Activated CD8-positive, alpha-beta memory T cell treated with anti-CD3 and anti-CD28 coated beads, Interleukin-2, amount 50 U/mL, for 4 hours (primary cell): ENCODE measurements at places on chromosomes 13 and 19.

DNA sequence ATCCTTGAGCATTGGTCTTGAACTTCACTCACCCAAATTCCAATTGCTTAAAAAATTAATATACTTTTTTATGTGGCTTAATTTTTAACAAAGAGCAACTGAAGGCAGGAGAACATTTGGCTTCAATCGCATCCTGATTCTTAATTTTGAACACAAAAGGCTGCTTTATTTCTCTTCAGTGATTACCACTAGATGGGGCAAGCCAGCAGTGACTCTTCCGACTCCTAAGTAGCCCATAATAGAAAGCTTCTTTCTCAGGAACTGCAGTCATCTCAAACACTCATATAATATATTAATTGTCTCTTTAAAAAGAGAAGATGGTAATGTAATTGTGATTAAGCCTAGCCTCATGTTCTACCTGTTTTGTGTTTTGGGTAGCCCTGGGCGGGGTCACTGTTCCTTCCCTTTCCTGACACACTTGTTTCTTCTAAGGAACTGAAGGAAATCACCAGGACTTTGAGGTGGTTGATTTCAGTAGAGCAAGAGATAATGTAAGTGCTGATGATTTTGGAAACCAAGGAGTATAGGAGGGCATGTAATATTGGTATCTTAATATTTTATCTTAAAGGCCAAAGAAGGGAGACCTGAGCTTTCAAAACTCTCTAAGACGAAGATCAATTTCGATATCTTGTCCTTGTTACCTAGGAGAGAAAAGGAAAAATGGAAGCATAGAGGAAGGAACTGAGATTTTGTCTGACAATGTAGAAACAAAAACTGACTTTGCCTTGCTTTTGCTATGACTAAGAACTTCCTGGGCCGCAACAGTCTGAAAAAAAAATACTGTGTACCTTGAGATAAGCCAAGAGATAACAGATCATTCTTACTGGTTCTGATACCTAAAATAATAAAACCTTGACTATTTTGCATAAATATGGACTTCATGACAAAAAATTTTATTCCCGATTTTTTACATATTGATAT, 73.1 kb downstream of the TNFSF13B start:
- no peak for DNase-seq

GRCh38 chr19:13010038-13010991, 15.0 kb downstream of the NFIX start:
- DNase-seq, result no peak

DNA sequence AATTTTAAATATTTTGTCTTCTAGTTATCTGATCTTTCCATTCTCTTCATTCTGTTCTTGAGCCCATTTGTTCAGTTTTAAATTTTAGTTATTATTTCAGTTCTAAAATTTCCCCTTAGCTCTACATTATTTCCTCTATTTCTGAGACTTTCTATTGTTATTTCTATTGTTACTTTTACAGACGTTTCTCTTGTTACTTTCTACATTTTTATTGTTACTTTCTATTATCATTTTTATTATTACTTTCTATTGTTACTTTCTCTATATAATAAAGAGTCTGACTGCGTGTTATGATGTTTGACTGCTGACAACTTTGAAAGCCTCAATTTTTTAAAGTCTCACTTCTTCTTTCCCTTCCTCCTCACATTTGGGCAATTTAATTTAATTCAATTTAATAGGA, 915.7 kb upstream of the PCDH20 start:
- no peak for DNase-seq

GRCh38 chr13:32211813-32212212, 103.3 kb downstream of the ZAR1L start:
- no peak for DNase-seq

GRCh38 chr19:35894342-35894741, 6.0 kb downstream of the NFKBID start:
- DNase-seq, result no peak

- no peak for DNase-seq
Measured at GRCh38 chr13:67306742-67307141, 76.6 kb upstream of the PCDH9 start.

- DNase-seq, result no peak
Measured at GRCh38 chr13:112178769-112179168, 111.8 kb downstream of the SOX1 start.

- DNase-seq, result no peak
Measured at GRCh38 chr19:7507884-7508283, 8.0 kb upstream of the ZNF358 start.

- DNase-seq, result no peak
Measured at GRCh38 chr19:13670846-13671245, 93.5 kb upstream of the MRI1 start.

GRCh38 chr13:111877906-111878305, 189.0 kb upstream of the SOX1 start:
- DNase-seq, result no peak

DNA sequence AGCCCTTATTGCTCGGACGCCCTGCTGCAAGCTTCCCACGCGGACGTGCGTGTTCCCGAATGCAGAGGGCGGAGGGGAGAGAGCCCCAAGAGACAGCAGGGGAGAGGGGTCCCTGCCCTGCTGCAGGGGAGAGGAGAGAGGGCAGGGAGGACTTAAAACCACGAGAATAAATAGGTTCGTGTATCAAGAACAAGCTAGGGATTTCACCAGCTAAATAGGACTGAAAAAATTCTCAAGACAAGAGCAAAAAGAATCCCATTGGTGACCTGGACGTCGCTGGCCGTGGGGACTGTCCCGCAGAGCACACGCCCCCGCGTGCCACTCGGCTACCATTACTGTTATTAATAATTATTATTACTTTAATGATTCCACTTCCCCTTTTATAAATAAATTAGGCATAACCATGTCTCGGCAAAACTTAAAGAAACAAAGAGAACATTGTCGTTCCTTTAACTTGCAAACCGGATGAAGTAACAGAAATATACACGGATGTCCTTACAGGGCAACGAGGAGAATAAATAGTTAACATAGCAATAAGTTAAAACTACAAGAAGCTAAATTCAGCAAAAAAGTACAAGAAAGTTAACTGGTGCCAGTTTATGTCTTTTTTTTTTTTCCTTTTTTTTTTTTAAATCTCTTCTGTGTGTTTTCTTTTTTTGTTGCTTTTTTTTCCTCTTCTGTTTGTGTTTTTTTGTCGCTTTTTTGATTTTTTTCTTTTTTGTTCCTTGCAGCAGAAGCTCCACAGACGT, 16.6 kb downstream of the PRKCSH start:
- no peak for DNase-seq

- no peak for DNase-seq
Measured at GRCh38 chr13:110304256-110304655, 2.7 kb downstream of the COL4A1 start.

- no peak for DNase-seq
Measured at GRCh38 chr13:20270163-20270865, 38.2 kb upstream of the GJB6 start.

- peak; percentile 73 for DNase-seq
Measured at GRCh38 chr19:38634757-38635482, 12.5 kb upstream of the ACTN4 start.

GRCh38 chr13:49711218-49711863, 20.1 kb upstream of the EBPL start:
- no peak for DNase-seq

GRCh38 chr13:98141509-98142379, 1.1 kb upstream of the FARP1 start:
- DNase-seq, result no peak

DNA sequence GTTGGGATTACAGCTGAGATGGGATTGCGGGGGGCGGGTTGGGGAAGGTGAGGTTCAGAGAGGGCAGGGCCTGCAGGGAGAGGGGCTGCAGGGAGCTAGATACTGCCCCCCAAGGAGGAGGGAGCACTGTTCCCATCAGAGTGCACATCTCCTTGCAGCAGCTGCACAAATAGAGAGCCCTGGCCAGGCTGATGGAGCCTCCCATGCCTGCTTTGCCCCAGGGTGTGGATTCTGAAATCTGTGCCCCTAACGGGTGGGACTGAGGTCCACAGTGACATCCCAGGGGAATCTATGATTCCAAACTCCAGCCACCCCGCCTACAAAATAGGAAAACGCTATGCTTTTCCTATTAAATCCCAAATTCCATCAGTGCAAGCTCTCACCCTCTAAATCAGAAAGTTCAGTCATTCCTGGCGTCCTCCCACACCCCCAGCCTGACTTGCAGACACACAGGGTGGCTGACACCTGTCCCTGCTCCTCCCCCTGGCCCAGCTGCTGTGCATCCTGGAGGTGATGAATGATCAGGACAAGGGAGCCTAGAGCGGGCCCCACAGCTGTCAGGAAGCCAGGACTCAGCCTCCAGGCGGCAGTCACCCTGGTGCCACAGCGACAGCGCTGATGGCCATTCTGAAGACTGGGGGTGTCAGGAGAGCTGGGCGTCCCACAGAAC, 6.3 kb upstream of the CEACAM21 start:
- DNase-seq, result no peak

GRCh38 chr13:98927951-98928927, 49.6 kb downstream of the DOCK9 start:
- no peak for DNase-seq

DNA sequence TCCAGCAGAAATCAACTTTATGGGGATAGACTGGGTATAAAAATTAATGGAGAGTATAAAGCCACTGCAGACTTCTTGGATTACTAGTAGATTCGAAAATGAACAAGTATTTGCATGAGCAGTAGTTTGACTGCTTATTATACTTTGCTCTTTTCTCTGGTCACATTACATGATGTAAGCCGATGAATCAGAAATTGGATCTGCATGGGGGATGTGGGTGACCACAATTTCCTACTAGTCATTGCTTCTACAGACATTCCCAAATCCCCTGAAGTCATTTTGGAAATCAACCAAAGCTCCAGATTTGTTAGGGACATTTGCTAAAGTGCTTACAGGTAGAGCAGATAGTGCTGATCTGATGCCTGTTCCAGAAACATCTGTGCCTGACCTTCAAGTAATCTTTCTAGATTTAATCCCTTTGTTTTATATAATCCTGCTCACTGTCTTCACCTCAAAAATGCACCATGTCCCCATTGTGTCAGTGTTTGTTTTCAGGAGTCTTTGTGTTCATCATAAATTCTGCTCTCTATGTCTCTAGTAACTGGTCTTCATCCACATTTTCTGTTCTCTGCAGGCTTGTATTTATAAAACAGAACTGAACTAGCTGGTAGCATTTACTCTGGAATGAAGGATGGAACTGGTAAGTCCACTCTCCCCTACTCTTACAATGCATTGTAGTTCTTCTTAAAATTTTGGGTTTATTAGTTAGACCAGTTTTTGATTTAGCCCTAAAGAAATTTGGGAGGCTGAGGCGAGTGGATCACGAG, 201.5 kb upstream of the CSNK1A1L start:
- no peak for DNase-seq

DNA sequence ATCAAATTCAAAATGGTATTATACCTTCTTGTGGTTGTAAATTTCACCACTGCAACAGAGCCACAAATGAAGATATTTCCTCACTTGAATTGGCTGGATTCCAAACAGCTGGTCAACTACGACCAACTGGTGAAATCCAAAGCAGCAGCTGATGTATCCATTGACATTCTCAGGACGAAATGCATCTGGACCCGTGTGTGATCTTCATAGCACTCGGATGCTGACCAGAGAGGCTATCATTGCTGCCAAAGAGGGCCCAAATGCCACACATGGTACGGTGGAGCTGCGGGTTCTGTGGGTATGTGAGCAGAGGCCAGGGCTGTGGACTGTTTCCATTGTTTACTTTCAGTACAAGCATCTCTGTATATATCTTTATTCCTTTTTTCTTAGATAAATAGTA, 25.6 kb upstream of the PCCA start:
- no peak for DNase-seq

DNA sequence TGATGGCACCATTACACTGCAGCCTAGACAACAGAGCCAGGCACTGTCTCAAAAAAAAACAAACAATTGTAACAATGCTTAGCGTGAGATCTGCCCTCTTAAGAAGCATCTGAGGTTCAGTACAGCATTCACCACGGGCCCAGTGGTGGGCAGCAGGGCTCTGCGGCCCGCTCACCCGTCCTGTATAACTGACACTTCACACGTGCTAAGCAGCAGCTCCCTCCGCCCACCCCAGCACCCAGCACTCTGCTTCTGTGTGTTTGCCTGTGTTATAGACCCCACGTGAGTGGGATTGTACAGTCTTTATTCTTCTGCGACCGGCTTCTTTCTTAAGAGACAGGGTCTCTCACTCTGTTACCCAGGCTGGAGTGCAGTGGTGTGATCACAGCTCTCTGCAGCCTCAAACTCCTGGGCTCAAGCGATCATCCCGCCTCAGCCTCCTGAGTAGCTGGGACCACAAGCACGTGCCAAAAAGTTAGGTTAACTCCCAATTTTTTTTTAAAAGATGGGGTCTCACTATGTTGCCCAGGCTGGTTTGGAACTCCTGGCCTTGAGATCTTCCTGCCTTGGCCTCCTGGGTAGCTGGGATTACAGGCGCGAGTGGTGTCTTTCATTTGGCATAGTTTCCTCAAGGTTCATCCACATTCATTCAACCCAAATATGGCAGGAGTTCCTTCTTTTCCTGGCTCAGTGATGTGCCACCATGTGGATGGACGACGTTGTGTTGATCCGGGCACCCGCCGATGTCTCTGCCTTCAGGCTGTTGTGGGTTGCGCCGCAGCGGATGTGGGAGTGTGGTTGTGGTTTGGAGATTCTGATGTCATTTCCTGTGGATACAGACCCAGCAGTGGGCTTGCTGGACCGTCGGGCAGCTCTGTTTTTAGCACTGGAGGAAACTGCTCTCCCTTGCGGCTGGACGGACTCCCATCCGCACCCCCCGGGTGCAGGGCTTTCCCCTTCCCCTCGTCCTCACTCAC, 170.0 kb downstream of the KDM4B start:
- DNase-seq, result peak; percentile 64

- DNase-seq, result no peak
Measured at GRCh38 chr19:21838646-21839045, 2.7 kb upstream of the ZNF43 start.

GRCh38 chr19:34067861-34068271, 104.4 kb upstream of the LSM14A start:
- no peak for DNase-seq

DNA sequence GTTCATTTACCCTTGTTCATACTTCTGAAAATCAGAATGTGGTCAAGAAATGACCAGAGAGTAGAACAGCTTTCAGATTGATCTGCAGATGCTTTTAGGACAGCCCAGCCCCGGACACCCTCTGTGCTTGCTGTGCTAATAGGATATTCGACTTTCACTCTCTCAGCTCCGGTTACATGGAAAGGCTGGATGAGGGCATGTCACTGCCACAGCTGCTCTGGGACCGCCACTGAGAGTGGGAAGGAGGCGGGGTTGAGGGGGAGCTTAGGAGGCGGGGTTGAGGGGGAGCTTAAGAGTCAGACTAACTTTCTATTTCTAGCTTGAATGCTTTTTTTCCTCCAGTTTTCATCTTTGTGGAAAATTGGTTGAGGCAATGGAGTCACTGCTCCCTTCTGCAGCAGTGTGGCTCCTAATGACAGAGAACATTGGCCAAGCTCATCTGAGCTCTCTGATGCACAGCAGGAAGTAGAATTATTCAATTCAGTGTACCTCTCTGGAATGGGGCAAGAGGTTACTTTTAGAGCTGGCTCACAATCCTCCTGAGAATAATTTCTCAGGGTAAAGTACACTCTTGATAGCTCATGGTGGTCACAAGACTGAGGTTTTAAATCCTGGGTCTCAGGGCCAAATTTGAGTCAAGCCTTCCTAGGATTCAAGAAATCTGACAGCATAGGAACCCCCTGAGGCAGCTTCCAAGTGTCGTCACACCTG, 74.6 kb upstream of the NPAS1 start:
- DNase-seq, result no peak

- peak; percentile 54 for DNase-seq
Measured at GRCh38 chr19:3250675-3251074, 26.2 kb downstream of the CELF5 start.
